SK-MEL-5 (cell line): ENCODE measurements at places on chromosomes 16 and 17. TPM values are rescaled to one million over a fixed set of nuclear protein-coding genes. Genes with fewer than 3 reads are reported as not detected.

GRCh38 chr16:29712809-29713208, 33.0 kb downstream of the C16orf54 start:
- DNase-seq, result no peak

GRCh38 chr16:65005696-65006095, 116.2 kb downstream of the CDH11 start:
- no peak for DNase-seq

DNA sequence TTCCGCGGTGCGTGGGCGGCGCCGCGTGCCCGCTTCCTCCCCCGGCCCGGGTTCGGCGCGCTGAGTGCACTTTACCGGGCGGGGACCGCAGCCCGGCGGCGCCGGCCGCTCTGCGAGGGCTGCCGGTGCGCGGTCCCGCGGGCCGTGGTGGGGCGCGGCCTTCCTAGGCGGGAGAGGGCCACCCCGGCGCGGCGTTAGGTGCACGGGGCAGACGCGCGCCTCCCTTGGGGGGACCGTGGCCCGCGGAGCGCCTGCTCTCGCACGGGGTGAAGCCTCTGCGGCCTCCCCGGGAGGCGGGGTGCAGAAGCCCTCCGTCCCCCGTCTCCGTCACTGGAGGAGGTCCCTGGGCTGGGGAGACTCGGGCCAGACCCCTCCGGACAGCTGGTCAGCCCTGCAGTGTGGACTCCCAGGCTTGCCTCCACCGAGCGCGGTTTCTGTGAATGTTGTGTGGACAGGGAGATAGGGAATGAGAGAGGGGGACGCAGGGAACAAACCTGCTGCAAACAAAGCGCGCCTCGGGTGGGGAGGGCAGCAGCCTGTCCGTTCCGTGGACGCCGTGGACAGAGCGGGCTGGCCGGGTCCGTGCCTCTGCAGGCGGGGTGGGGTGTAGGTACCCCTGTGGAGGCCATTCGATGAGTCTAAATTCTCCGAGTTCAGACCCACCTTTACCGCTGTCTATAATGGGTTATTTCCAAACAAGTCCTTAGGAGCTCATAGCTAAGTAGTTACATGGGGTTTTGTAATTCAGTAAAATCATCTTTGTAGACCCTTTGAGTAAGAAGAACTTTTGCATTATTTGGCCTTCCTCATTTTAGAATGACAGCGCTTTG, 721 bp downstream of the TBCD start:
- no peak for DNase-seq

Gene C17orf107
- total RNA-seq, result not detected in 2 replicates

Gene SOX15
- total RNA-seq, result not detected in 2 replicates

Gene ENPP7
- total RNA-seq, result not detected in 2 replicates

Gene SRCIN1
- 0.37 and 1.3 TPM in 2 replicates for total RNA-seq
